A172 (cell line): ENCODE measurements at places on chromosomes 2 and 18. TPM values are rescaled to one million over a fixed set of nuclear protein-coding genes. Genes with fewer than 3 reads are reported as not detected.

RAB6D gene
- total RNA-seq: not detected in 2 replicates

DNA sequence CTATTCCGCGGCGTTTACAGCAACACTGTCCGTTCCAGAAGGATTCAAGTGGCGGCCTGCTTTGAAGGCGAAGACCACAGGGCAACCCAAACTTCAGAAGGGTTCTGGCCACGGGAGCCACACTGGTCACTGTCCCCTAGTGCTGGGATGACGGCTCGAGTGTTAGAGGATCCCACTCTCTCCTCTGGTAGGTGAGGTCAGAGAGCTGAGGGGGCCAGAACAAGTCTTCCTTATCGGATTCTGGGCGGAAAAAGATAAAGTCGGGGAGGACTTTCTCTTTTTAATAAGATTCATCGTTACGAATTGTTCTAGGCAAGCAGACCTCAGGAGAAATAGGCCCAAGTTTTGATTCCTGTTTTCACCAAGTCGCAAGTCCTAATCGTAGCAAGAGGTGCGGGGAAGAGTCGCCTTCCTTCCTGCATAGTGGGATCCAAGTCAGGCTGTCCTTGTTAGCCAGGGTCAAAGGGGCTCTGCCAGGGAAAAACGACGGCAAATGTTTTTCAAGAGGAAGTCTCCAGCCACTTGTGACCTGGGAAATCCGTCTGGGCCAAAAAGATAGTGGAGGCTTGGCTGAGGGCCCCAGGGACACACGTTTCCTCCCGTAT lies 864 bp upstream of the MYL12A start:
- DNase-seq: no peak

GRCh38 chr2:71939588-71940535 lies 207.8 kb downstream of the CYP26B1 start:
- DNase-seq: no peak

GRCh38 chr2:215367662-215368492 lies 56.0 kb downstream of the ATIC start:
- DNase-seq: peak; percentile 6

DNA sequence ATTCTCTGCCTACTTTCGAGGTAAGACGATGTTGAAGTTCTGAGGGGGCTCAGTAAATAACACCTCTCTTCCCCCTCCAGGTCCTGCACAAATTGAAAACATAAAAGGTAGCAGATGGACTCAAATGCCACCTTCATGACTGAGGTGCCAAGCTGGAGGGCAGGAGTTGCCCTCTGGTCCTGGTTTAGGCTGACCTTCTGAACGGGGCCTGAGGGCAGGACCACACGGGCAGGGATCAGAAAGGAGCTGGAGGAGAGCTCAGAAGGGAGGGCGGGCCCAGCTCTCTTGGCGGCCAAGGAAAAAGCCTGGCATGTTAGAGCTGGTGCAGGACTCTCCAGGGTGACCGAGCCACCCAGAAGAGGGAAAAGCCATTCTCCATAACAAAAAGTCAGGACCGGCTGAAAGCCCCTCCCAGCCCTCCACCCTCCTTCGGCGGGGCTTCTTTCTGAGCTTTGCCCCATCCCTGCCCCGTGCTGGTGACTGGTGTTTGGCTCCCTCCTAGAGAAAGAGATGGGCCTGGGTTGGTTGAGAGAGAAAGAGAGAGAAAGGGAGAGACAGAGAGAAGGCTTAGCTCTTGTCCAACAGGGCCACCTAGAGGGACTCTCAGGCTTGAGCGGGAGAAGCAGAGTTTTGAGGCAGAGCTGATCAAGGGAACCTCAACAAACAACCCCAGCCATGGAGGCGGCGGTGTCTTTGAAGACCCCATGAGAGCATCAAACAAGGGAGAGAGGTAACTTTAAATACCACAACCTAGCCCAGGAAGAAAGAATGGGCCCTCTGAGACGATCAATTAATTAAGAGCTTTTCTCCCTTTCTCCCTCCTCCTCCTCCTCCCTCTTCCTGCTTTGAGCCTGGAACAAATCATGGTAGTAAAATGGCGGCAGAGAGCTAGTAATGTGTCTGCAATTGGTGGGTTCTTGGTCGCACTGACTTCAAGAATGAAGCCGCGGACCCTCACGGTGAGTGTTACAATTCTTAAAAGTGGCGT lies 50.8 kb downstream of the WIPF1 start:
- peak; percentile 22 for DNase-seq

PRADC1 gene
- 39.3 and 48.8 TPM in 2 replicates for total RNA-seq

POU3F3 gene
- not detected in 2 replicates for total RNA-seq

LINC00305 gene
- total RNA-seq: not detected in 2 replicates

DNA sequence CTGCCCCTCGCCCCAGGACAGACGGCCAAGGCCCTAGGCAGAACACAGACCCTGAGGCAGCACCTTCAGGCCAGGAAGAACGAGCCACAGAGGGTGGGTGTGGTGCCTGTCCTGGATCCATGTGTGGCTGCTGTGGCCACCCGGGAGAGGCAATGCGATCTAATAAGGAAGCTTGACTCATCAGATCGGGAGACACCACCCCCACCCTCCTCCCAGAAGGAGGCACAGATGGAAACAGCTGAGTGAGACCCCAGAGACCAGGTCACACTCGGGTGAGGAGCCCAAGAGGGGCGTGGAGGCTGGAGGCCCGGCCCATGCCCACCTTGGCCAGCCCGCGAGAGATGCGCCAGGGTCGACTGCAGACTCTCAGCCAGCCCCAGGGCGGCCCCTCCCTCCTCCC lies 20.3 kb downstream of the KCNG2 start:
- peak; percentile 14 for DNase-seq

DNA sequence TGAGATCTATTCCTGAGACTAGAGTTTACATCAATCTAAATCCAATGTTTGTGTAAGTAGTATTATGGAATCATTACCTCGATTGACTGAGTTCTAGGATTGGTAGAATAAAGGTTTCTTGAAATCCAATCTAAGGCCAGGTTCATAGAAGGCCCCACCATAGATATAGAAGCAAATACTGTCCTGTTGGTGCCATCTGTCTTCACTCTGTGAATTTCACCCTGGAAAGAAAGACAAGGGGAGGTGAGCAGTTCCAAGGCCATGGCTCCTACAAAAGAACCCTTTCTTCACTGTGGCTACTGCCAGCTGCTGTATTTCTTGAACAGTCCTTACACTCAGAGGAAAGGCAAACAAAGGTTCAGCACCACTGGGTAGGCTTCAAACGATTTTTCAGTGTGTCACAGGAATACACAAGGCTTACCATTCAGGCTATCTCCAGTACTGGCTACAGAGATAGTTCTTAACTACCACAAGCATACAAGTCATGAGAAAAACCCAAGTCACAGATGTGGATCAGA lies 137.0 kb downstream of the LRP2 start:
- DNase-seq: no peak

GRCh38 chr2:154403242-154403790 lies 295.2 kb upstream of the KCNJ3 start:
- DNase-seq: no peak

RNF152 gene
- 0.84 and 0.95 TPM in 2 replicates for total RNA-seq

GRCh38 chr2:113216891-113217454 lies 43.2 kb downstream of the PSD4 start:
- peak; percentile 44 for DNase-seq

DNA sequence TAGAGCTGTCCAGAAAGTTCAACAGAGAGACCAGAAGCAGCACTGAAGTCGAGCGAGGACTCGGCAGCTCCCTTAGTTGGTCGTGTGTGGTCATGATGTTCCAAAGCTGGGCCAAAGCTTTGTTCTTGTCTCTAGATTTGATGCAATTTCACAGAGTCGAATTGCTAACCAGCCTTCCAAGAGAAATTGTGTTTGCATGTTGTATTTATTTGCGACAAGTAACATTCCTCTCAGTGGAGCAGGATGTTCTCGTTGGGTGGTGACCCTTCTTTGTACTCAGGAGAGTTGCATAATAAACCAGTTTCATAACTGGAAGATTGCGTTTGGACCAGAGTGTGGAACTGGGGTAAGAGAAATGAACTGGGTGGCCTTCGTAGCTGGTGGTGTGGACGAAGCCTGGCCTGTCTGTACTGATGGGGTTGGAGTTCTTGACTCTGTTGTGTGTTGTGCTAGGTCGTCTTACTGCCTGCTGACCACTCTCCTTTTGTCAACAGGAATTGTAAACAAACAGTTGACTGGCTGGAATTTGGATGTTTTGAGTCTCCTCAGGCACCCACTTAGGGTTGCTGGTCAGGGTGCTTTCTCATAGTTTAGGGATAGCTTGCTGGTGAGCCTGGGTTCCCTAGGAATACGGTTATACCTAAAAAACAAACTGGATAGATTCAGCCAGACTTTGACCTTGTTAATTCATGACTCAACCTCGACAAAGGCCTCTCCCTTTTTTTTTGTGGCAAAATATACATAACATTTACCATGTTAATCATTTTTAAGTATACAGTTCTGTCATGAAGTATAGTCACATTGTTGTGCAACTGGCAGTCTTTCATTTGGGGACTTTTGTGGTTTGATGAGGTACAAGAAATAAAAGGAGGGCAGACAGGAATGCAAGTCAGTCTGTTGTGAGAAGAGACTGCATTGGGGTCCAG lies 28.9 kb upstream of the TOGARAM2 start:
- DNase-seq: no peak

PCARE gene
- total RNA-seq: not detected in 2 replicates

SAP130 gene
- 11.1 and 15.2 TPM in 2 replicates for total RNA-seq

GLB1L gene
- total RNA-seq: 9.6 and 12.1 TPM in 2 replicates

- peak; percentile 38 for DNase-seq
Measured at GRCh38 chr2:56749152-56749752, 565.5 kb downstream of the CCDC85A start.

DNA sequence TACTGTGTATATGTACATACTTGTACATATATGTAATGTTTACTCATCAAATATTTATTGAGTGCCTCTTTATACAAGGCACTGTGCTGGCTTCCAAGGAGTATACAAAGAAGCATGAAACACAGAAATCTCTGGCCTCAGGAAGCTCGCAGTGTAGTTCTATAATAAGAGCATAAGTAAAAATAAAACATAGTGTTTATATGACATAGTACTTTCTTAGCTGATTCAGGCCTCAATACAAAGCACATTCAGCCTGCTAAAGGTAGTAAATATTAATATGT lies 13.9 kb downstream of the STAMBP start:
- DNase-seq: no peak

DNA sequence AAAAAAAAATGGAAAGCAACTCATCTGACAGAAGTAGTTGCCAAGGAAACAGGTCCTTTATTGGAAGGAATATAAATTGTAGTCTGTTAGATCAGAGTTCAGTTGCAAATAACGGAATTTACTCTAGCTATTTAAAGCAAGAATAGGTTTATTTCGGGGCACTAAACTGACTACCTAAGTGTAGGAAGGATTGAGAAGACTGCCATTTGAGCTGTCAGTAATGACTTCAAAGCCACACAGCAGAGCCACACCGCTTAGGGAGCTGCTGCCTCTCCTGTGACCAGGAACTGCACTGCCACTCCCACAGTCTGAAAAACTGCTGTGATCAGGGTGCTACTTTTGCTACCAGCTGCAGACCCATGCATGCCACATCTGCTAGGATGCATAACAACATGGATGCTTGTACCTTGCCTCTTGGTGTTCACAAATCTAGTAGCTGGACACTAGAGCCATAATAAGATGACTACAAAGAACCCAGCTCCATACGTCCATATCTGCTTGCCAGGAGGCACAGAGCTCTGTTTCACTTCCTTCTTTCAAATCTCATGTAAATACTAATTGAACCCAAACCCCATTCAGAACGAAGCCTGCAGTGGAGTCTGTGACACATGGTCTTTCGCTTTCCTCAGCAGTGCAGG lies 2.2 kb downstream of the DSG2 start:
- no peak for DNase-seq

DNA sequence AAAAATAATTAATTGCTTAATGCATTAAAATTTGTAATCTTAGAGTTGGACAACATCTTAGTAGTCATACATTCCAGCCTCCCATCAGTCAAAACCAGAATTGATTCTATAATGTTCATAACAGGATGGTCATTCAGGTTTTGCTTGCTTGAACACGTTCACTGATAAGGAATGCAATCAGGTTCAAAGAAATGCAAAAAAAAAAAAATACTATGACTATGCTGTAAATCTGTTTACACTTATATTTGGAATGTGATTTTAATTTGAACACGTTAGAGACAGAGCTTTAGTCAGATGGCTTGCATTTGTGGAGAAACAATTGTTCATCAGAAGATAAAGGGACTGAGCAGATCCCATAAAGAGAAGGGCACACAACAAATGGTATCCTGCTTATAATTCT lies 131.3 kb upstream of the UNC80 start:
- no peak for DNase-seq

GRCh38 chr2:231342061-231342711 lies 53.3 kb upstream of the B3GNT7 start:
- DNase-seq: no peak

- DNase-seq: no peak
Measured at GRCh38 chr2:224261326-224261725, 140.6 kb downstream of the FAM124B start.

DNA sequence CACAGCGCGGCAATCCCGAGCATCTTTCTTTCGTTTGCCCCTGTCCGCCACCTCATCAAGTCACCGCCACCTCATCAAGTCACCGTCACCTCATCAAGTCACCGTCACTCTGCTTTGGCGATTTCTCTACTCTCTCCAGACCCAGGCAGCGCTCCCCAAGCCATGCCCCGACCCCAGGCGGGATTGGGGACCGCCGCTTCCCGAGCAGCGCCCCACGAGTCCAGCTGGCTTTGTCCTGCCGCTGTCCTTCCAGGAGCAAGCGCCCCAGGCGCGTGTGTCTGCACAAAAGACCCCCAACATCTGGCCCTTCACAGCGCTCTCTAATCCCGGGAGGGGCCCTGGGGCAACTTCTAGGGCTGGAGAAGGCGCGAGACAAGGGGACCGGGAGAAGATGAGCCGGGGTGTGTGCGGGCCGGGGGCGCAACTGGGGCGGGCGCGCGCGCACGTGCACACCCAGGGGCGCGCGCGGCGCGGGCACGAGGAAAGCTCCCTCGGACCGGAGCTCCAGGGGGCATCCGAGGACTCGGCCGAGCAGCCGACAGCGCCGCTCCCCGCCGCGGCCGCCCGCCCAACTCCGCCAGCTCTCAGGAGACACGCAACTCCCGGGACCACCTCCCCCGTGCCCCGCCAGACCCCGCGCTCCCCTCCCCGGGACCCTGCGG lies 633 bp upstream of the RNF152 start:
- no peak for DNase-seq

AFTPH gene
- total RNA-seq: 24.1 and 30.6 TPM in 2 replicates

DNA sequence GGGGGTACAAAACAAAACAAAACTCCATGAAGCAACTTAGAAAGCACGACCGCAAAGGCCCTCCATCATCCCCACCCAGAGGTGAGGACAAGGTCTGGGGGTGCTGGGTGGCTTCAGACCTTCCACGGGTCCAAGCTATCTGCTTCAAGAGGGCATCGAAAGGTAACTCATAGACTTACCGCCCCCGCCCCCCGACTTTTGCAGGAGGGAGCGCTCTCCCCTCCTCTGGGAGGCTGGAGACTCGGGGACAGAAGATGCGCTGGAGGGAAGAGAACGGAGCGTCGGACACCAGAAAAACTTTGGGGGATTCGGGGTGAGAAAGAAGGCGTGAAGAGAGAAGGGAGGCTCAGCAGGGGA lies 300 bp upstream of the STON1 start:
- no peak for DNase-seq
